COR-L47 (cell line): ENCODE measurements at places on chromosomes 3 and 15.

GRCh38 chr15:81388436-81388770, 14.4 kb upstream of the TMC3 start:
- DNase-seq, result no peak

DNA sequence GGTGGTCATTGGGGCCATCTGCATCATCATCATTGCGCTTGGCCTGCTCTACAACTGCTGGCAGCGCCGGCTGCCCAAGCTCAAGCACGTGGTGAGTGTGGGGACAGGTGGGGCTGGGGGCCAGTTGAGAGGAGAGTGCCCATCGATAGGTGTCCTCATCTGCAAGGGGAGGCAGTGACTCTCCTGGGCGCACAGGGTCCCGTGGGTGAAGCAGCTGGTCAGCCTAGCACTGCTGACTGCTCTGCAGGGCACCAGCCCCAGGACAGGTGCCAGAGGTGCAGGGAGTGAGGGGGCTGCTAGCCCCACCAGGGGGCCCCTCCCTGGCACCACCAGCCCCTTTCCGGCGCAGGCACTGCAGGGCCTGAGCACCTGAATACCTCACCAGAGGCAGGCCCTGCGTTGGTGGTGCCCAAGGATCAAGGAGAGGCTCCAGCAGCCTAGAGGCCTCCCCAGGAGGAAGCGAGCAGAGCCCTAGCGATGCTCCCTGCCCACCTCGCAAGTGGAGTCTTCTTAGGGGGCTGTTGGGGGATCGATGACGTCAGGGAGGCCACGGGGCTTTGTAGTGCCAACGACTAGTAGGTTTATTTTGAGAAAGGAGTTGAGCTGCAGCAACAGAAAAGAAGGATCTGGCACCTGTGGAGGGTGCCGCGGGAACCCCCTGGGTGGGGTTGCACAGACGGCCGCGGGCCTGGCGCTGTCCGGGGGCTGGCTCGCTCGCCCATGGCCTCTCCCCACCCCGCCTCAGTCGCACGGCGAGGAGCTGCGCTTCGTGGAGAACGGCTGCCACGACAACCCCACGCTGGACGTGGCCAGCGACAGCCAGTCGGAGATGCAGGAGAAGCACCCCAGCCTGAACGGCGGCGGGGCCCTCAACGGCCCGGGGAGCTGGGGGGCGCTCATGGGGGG, 976 bp upstream of the ABTB1 start:
- DNase-seq, result no peak

GRCh38 chr15:100761290-100761935, 118.2 kb upstream of the ALDH1A3 start:
- no peak for DNase-seq

DNA sequence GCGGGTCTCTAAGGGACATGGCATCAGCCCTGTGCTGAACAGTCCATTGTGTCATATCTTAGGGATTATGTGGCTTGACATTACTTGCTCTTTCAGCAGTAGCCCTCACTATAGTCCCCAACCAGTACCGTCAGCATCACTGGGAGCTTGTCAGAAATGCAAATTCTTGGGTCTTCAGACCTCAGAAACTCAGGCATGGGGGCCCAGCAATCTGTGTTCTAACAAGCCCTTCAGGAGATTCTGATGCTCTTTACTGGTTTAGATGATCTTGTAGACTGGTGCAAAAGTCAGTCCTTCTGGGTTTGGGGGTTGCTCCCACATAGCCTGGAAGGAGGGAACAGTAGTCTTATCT, 39.0 kb upstream of the TRAK1 start:
- no peak for DNase-seq

DNA sequence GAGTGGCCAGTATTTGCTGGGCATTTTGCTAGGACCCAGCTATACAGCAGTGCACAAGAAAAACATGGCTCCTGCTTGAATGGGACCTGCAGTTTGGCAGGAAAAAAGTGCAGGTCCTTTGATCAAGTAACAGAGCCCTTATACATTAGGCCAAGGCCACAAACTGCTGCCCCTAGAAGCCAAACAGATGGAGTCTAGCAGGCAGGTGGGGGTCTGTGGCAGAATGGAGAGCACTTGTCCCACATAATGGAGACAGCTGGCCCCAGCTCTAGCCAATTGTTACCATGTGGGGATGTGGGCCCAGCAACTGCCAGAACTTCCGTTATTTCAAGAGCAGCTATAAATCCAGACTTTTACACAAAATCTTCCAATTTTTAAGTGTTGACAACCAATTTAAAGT, 79.3 kb downstream of the SHQ1 start:
- no peak for DNase-seq

DNA sequence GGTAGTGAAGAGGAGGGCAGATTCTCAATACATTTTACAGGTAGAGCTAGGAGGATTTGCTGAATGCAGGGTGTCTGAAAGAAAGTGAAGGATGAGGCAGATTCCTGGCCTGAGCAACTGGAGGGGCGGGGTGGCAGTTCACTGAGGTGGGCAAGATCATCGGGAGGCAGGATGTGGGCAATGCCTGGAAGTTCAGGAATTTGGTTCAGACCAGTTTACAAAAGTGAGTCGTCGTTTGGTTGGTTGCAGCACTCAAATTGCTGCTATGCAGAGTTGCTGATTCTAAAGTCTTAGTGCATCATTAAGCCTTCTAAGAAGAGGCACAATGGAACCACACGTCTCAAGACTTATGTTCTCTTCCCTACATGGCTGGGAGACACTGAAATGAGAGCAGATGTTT, 134.0 kb downstream of the MFSD1 start:
- DNase-seq, result no peak

GRCh38 chr3:194095902-194096301, 40.0 kb upstream of the HES1 start:
- DNase-seq, result no peak

DNA sequence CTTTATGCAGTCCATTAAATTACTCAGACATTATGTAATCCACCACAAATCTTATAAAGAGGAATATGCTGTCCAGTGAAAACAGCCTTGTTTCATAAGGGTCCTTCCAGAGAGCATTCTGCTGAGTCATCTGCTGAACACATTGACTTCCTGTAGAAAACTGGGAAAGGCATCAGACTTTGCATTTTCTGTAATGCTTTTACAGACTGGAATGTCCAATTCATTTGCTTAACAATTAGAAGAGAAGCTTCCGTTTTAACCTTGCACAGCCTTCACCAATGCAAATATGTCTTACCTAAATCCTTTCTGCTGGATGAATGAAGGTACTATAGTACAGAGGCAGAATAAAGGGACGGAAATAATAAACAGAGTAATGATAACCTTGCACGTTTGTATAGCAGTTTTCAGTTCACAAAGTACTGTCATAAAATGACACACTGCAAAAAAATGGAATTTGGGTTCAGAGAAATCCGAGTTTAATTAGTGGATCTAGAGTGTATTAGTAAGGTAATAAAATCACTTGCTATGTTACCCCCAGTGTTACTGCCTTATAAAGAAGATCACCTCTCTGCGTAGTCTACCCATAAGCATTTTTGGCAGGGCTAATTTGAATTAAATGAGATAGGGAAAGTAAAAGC, 301.5 kb downstream of the PYDC2 start:
- DNase-seq, result peak; percentile 14

DNA sequence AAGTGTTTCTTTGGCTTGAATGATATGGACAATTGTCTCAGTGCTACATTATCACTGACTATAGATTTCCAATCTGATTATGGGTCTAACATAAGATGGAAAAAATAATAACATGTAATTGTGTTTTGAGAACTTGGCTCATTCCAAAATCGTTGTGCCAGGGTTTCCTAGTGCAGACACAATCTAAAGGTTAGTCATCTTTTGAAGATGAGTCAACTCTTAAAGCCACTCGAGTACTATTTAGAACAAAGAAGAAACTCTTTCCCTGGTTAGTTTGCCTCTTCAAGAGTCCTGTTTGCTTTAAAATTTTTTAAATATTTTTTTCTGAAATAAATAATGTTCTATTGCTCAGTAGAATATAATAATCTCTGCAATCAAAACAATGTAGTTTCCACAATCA, 301.0 kb downstream of the CADM2 start:
- DNase-seq, result no peak

DNA sequence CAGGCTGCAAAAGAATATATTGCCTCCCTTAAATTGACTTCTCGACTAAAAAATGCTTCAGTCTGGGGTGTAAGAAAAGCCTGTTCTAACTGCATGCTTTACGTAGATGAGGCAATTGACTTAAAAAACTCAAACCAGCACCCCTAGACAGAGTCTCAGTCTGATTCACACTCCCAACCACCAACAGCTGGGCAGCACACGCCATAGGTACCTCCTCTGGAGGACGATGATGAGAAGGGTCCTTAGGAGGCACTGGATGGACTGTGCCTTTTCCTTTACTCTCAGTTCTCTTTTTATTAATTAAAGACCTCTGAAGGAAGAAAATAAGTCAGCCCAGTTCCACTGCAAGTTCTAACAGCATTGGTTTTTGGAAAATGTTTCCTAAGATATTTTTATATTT, 175.0 kb downstream of the PDZRN3 start:
- no peak for DNase-seq

DNA sequence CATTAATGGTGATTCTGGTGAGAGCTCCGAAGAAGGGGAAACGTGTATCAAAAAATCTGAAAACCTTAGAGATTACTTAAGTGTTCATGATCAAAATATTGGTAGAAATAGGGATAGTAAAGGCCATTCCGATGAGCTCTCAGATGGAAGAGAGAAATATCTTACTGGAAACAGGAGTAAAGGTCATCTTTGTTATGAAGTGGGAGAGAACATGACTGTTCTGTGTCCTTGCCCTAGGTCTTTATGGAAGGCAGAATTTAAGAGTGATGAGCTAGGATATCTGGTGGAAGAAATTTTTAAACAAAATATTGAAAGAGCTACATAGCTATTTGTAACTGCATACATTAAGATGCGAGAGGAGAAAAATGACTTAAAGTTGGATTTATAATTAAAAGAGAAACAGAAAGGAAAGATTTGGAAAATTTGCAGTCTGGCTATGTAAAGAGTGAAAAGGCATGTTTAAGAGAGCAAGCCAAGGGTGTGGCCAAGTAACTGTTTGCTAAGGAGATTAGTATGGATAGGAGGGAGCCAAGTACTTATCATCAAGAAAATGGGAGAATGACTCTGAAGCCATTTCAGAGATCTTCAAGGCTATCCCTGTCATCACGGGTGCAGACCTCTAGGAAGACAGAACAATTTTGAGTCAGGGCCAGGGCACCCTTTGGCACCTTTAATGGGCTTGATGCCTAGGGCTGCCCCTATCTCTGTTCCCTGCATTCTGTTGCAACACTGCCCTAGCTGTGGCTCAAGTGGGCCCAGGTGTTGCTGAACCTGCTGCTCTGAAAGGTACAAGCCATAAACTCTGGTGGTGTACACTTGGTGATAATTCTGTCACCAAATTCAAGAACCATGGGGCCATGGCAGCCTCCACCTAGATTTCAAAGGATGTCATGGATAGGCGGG, 27.3 kb downstream of the SLMAP start:
- DNase-seq, result no peak

DNA sequence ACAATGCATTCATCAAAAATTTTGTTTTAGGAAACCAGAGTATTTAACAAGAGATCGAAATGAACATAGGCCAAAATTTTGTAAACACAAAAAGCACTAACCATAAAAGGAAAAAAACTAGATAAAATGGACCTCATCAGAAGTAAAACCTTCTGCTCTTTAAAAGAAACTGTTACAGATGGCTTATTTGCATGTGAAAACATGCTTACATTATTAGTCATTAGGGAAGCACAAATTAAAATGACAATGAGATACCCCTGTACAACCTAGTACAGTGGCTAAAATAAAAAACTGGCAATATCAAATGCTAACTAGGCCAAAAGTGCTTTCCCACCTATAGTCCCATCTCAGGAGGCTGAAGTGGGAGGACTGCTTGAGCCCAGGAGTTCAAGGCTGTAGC, 19.3 kb downstream of the UBR1 start:
- no peak for DNase-seq

- no peak for DNase-seq
These were observed 184.3 kb downstream of the UBE2E2 start for GRCh38 chr3:23387286-23387918.

DNA sequence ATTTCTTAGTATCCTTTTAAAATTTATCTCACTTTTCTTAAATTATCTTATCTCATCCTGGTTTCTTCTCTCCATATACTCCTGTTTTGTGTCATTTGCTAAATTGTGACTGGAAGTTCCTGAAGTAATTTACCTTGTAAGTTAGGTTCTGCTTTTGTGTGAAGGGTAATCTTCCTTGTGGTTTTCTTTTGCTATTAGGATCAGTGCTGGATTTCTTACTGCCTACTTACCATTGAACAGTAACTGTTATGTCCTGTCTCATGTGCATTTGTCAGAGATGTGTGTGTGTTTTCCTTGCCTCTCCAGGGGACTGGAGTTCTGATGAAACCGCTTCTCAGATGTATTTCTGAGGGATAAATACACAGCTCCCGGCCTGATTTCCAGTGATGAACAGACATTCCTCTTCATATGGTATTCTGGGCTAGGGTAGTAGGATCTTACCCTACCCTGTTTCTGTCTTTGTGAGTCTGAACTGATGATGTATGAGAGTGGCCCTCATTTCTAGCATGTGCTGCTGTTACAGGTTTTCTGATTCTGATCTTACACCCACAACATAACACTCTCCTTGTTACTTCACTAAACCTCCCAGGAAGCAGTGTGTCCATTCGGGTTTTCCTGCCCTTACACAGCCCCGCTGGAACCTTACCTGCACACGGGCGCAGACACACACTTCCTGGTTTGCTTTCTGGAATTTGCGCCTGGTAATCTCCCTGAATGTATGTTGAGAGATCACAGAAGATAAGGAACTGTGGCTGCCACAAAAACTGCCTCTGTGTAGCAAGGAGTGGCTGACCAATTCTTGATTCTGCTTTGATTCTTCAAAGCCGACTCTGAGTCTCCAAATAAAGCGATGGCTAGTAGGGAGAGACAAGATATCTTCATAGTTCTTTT, 14.7 kb downstream of the PAK2 start:
- no peak for DNase-seq

GRCh38 chr3:181713676-181714612, 2.2 kb downstream of the SOX2 start:
- DNase-seq, result no peak

GRCh38 chr3:49609815-49610214, 55.5 kb downstream of the BSN start:
- no peak for DNase-seq

GRCh38 chr15:58346361-58346760, 85.4 kb upstream of the LIPC start:
- no peak for DNase-seq

DNA sequence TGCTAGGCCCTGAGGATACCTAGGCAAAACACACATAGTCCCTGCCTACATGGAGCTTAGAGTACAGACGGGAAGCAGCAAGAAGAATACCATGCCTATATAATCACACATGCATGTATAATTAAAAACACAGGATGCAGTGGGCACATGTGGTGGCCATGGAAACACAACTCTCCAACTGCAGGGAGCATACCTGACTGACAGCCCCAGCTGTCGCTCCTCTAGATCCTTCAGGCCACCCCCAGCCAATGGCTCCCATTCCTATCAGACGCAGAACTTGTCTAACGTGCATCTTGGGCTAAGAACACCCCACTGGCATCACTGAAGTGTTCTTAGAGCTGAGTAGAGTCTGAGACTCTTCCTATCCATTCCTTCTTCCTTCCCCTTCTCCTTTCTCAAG, 125.5 kb upstream of the FRMD4B start:
- DNase-seq, result no peak

- no peak for DNase-seq
These were observed 24.8 kb downstream of the ATP10A start for GRCh38 chr15:25838191-25838870.

- no peak for DNase-seq
These were observed 120.1 kb downstream of the SRGAP3 start for GRCh38 chr3:9129365-9129764.

- no peak for DNase-seq
These were observed 47.9 kb downstream of the OPA1 start for GRCh38 chr3:193640728-193641439.

GRCh38 chr15:92020804-92021203, 167.3 kb downstream of the SLCO3A1 start:
- DNase-seq, result no peak

GRCh38 chr3:39668420-39668819, 141.0 kb upstream of the MYRIP start:
- peak; percentile 11 for DNase-seq
